ENCODE measurements at places on chromosomes 4 and X.
A peak's percentile ranks its signal among the peaks of the same experiment; 100 is the strongest.

GRCh38 chr4:30264465-30264864 is 455.7 kb upstream of the PCDH7 start:
- no peak for DNase-seq

DNA sequence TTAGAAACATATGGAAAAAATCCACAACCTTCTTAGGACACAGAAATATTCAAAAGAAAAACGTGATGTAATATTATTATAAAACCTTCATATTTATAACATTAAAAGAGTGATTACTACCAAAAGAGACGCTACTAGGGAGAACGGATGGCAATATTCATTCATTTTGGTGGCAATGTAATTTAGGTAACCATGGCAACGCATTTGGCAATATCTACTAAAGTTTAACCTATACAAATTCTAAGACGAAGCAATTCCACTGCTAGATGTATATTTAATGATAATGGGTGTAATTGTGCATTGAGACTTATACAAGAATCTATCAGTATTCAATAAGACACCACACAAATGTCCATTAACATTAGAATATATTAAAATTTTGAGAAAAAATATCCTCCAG is 709.4 kb downstream of the ARAP2 start:
- no peak for DNase-seq

GRCh38 chr4:184448141-184448540 is 26.2 kb downstream of the IRF2 start:
- no peak for DNase-seq

GRCh38 chrX:137187540-137187939 is 153.7 kb upstream of the GPR101 start:
- DNase-seq: no peak

DNA sequence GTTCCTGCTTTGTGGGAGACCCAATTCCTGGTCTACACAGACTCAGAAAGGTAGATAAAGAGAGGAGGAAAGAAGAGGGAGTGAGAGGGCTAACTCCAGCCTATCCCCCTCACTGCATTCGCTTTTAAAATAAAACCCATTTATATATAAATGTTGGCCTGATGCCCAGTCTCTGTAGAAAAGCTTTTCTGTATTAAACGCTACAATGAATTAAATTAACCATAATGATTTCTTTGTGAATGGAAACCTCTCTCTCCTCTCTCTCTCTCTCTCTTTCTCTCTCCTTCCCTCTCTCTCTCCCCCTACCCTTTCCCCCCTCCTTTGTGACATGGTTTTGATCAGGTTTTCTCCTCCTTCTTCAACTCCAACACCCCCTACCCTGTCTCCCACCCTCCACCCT is 34.8 kb downstream of the PJA1 start:
- DNase-seq: no peak

DNA sequence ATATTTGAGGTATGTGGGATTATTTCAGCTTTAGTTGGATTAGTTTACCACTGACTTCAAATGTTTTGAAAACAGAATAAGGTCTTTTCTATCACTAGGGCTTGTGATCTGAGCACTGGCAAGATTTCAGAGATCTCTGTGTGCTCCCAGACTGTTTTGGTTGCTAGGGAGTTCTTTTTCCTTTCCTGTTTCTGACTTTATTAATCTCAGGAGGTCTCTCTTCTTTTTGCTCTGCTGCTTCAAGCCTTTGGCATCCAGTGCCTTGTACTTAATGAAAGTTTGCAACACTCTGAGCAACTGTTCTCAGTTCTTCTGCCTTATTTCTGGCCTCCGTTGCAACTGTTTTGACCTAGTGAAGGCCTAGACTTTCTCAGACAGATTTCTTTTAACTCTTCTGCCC is 32.1 kb upstream of the PAQR3 start:
- DNase-seq: no peak

DNA sequence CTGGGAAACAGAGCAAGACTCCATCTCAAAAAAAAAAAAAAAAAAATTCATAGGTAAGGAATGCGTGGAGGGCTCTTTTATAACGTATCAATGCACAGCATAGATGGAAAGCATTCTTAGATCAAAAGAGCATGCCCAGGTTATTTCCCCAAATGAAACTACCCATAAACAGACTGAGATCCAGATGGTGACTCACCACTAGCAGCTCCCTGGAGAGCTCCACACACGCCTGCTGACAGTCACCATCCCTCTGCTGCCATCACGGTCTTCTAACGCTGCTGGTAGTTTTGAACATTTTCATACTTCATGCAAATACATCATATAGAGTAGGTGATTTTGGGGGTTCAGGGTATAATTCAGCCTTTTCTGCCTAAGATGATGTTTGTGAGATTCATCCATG is 136.9 kb downstream of the ASMT start:
- no peak for DNase-seq

DNA sequence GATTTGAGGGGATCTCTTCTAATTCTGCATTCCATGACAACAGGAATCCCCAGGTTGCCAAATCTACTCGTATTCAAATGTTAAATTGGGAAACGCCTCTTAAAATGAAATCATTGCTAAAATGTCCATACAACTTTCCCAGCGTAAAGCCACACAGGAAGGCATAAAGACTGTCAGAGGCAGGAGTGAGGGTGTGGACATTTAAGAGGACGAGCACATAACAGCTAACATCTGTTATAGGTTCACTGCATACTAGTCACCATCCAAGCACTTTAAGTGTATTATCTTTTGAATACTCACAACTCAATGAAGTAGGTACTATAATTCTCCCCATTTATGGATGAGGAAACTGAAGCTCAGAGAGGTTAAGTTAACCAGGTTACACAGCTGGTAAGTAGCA is 35.6 kb downstream of the ATG4A start:
- DNase-seq: no peak

DNA sequence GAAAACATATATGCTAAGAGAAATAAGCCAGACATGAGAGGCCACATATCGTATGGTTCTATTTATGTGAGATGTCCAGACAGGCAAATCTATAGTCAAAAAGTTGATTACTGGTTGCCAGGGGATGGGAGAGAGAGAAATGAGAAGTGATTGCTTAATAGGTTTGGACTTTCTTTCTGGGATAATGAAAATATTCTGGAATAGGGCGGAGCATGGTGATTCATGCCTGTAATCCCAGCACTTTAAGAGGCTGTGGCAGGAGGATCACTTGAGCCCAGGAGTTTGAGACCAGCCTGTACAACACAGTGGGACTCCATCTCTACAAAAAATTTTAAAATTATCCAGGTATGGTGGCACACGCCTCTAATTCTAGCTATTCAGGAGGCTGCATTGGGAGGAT is 22.4 kb downstream of the RBM47 start:
- no peak for DNase-seq

DNA sequence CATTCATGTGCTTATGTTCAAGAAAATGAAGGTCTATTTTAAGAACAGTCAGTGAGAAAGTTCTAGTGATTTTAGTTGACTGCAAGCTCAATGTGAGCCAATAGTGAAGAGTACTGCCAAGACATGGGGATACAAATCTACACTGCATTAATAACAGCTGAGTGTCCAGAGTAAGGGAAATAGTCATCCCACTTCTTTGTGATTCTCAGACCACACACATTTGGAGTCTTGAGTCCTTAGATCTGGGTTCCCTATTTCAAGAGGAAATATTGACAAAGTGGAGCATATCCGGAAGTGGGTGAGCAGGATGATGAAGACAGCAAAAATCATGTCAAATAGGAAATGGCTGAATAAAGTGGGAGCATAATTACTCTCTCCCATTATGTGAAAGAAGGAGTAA is 171.1 kb downstream of the LARP7 start:
- DNase-seq: no peak

- DNase-seq: no peak
Measured at GRCh38 chr4:144582975-144583374, 63.0 kb upstream of the HHIP start.

GRCh38 chrX:1062351-1062750 is 150.1 kb downstream of the CRLF2 start:
- DNase-seq: no peak

- no peak for DNase-seq
Measured at GRCh38 chr4:184506527-184507121, 32.3 kb upstream of the IRF2 start.

GRCh38 chrX:41522671-41523070 is 75.5 kb downstream of the NYX start:
- DNase-seq: no peak

GRCh38 chr4:8112672-8113071 is 45.9 kb downstream of the ABLIM2 start:
- no peak for DNase-seq

DNA sequence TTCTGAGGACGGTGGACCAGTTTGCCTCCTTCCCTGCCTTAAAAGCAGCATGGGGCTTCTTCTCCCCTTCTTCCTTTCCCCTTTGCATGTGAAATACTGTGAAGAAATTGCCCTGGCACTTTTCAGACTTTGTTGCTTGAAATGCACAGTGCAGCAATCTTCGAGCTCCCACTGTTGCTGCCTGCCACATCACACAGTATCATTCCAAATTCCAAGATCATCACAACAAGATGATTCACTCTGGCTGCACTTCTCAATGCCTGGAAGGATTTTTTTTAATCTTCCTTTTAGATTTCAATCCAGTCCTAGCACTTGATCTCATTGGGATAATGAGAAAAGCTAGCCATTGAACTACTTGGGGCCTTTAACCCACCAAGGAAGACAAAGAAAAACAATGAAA is 255.3 kb downstream of the RAPGEF2 start:
- no peak for DNase-seq

GRCh38 chr4:111697176-111697942 is 447.9 kb upstream of the FAM241A start:
- DNase-seq: no peak

DNA sequence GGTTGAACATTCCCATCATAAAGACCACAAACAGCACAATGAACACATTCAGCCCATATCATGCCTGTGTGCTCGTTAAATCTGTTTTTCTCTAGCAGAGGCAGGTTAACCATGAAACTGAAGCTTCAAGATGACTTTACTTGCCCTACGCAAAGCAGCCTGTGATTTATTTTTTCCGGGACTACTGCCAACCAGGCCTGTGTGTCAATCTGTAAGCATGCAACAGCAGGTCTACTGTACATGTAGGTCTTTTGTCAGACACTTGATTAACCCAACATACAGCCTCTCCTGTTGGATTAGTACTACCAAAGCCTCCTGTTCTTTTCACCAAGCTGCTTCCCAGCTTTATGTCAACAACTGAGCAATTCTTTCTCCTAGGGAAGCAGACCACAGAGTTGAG is 85.5 kb upstream of the ACSL1 start:
- no peak for DNase-seq

DNA sequence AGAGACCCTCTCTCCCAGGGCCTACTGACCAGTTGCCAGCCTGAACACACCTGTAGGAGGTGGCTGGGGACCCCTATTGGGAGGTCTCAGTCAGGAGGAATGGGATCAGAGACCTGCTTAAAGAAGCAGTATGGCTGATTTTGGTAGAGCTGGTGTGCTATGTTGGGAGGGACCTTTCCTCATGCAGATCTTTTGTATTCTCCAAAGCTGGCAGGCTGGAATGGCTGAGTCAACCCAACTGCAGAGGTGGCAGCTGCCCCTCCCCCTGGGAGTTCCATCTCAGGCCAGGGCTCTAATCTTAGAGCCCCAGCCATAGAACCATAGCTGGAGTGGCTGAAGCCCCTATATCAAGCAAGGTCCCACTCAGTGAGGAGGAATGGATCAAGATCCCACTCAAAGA is 279.3 kb upstream of the BMP3 start:
- no peak for DNase-seq

GRCh38 chrX:50107470-50107869 is 93.3 kb downstream of the AKAP4 start:
- DNase-seq: no peak

DNA sequence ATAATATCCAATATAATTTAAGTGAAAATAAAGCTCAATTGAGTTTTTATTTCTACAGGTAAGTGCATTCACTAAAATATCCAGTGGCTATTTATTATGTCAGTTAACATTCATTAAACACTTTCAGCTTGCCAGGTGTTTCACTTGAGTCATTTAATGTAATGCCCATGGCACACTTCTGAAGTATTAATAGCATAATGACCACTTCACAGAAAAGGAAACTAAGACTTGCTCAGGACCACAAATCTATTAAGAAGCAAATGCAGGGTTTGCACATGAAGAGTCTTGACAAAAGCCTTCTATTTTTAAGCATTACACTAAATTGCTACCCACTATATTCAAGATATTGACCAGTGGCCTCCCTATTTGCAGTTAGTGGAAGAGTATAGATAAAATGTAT is 612.7 kb downstream of the KCTD8 start:
- peak; percentile 26 for DNase-seq

GRCh38 chr4:8010618-8011017 is 71.0 kb upstream of the AFAP1 start:
- peak; percentile 94 for DNase-seq

DNA sequence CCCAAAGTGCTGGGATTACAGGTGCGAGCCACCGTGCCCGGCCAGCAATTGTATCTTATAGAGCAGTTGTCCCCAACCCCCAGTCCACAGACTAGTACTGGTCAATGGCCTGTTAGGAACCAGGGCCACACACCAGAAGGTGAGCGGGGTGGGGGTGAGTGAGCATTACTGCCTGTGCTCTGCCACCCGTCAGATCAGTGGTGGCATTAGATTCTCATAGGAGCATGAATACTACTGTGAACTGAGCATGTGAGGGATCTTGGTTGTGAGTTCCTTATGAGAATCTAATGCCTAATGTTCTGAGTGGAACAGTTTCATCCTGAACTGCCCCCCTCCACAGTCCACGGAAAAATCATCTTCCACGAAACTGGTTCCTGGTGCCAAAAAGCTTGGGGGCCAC is 328.0 kb upstream of the BOD1L1 start:
- no peak for DNase-seq

DNA sequence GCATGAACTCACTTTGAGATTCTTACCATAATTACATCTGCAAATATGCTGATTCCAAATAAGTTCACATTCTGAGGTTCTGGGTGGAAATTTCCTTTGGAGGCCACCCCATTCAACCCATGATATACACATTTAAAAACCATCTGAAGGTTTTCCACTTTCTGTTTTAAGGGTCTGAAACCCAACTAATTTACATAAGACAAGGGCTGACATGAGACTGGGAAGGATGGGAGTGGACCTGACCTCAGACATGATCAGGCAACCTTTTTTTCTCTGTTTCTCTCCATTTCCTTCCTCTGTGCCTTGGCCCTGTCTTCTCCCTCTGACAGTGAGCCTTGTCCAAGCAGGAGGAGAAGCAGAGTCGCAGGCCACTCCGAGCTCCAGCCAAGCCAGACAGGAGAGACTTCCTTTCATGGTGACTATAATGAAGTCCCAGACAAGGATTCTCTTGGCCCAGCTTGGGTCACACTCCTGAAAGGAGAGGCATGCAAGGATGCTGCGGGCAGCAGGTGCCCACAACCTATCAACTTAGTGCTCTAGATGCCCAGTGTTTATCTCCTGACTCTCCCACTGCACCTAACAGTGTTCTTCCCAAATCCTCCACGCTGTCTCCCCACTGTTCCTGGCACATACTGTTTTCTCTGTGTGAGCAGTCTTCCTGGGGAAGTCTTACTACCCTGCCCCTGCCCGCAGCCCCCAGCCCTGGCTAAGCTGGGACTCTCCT is 39.9 kb downstream of the MSX1 start:
- no peak for DNase-seq

- DNase-seq: no peak
Measured at GRCh38 chr4:122005064-122005755, 53.4 kb upstream of the TRPC3 start.

- peak; percentile 57 for DNase-seq
Measured at GRCh38 chr4:40046311-40046980, 10.2 kb upstream of the N4BP2 start.

GRCh38 chr4:125244848-125245450 is 69.8 kb upstream of the FAT4 start:
- DNase-seq: no peak

- no peak for DNase-seq
Measured at GRCh38 chr4:2251073-2251794, 9.3 kb upstream of the HAUS3 start.

Data from NCI-H774 (cell line).